Epithelial cell of proximal tubule (primary cell): ENCODE measurements at places on chromosomes 4 and X.

GRCh38 chr4:37721995-37722638 lies 35.9 kb upstream of the RELL1 start:
- no peak for DNase-seq

- DNase-seq, result no peak
Measured at GRCh38 chrX:103183912-103184311, 31.0 kb upstream of the BEX4 start.

- DNase-seq, result no peak
Measured at GRCh38 chrX:34563804-34564203, 93.3 kb downstream of the TMEM47 start.

DNA sequence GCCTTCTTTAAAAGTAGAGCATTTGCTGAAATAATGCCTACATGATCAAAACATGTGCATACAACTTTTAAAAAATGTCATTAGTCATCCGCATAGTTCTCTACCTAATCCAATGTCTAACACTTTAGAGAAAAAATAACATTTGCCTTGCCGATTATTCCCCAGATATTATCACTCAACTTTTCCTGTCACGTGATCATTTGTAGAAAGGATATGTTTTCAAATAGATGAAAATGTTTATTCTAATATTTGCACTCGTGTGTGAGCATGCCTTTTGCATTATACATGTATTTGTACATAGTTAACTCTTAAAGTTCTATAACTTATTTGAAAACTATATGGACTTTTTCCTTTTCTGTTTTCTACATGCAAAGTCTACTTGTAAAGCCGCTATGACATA lies 533.0 kb upstream of the FMR1 start:
- DNase-seq, result no peak
